ENCODE measurements at places on chromosomes 1 and 21. TPM values are rescaled to one million over a fixed set of nuclear protein-coding genes. Genes with fewer than 3 reads are reported as not detected.

DNA sequence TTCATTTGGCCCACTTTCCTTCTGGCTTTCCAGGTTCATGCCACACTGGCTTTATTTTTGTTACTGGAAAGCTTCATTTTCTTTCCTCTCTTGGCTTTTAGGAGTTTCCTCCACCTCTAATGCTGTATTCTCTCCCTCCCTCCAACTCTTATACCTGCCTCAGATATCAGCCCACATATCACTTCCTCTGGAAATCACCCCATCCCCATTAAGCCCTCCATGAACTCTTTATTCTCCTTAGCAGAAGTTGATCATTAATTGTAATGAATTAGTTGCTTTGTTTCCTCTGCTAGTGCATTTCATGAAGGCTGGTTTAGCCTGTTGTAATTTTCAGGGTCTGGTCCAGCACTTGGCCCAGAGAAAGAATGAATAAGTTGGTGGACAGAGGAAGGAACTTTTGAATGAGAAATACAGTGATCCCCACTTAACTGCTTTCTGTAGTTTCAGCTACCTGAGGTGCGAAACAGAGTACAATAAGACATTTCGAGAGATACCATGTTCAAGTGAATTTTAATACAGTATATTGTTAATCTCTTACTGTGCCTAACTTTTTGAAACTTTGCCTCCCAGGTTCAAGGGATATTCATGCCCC is 1.7 kb downstream of the SOAT1 start:
- no peak for DNase-seq

DNA sequence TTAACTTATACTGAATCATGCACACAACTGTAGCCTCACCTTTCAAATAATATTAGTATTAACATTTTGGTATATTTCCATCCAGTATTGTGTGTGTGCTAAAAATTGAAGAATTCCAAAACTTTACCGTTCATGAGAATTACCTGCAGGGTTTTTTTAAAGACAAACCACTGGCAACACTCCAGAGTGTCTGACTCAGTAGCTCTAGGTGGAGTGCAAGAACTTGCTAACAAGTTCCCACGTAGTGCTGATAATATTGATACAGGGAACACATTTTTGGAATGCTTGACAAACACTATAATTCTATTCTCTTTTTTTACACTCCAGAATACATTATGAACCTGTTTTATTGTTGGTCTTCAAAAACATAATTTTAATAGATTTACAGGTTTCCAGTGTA is 27.7 kb upstream of the SLC5A9 start:
- DNase-seq: no peak

DNA sequence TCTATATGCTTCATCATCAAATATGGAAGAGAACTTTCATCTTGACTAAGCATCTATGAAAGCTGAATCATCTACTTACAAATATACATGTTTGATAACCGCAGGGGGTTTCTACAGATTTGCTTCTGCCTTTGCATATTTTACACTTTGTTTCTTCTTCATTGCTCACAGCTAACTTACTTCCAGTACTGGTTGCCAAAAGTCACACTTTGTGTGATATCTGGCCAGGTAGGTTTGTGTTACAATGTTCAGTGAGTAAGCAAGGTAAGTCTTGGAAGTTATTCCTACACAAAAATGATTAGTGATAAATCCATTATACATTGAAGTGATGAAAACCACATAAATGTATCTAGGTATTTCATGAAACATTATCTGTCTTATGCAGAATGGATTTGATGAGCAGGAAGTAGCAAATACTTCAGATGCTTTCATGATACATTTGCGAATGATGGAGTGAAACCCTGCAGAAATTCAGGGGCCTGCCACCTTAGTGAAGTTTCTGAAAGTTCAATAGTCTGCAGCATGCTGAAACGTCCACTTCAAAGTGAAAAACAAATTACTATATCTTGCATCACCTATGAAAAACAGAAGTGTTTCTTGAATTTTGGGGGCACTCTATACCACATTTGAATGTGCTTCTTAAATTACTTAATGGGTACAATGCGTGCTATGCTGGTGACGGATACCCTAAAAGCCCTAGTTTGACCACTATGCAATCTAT is 187.3 kb downstream of the ATP6V1G3 start:
- DNase-seq: no peak

Gene NTMT2
- not detected for total RNA-seq

Gene FCRL2
- not detected for total RNA-seq

DNA sequence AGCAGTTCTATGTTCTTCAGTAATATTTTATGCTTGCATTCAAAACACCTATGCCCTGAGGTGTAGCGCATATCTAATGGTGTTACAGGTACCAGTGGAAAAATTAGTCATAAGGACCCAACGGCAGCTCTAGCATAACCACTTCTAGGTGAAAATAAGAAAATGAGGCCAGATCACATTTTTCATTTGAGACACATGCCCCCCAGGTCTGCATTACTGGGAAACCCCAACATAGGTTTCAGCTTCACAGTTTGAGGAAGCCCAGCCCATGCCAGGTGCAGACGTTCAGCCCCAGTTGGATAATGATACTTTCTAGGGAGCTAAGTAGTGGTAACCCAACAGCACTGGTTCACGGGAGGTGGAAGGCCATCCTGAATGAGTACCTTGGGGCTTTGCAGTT is 129.8 kb downstream of the CNIH3 start:
- no peak for DNase-seq

DNA sequence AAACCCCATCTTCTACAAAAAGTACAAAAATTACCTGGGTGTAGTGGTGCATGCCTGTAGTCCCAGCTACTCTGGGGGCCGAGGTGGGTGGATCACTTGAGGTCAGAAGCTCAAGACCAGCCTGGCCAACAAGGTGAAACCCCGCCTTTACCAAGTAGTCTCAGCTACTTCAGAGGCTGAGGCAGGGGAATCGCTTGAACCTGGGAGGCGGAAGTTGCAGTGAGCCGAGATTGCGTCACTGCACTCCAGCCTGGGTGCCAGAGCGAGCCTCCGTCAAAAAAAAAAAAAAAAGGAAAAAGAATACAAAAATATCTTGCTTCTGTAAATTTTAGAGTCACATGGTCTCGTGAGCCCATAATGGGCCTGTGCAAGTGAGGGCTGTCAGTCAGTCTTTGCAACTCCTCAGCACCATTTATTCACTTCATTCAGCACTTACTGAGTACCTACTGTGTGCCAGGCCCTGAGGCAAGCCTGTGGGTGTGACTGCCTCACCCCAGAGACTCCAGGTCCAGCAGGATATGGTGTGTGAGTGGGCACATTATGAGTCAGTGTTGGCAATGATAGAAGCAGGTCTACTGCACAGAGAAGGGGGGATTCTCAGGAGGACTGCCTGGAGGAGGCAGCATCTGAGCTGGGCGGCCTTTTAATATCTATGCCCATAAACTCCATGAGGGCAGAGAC is 46.8 kb upstream of the TARDBP start:
- peak; percentile 40 for DNase-seq

DNA sequence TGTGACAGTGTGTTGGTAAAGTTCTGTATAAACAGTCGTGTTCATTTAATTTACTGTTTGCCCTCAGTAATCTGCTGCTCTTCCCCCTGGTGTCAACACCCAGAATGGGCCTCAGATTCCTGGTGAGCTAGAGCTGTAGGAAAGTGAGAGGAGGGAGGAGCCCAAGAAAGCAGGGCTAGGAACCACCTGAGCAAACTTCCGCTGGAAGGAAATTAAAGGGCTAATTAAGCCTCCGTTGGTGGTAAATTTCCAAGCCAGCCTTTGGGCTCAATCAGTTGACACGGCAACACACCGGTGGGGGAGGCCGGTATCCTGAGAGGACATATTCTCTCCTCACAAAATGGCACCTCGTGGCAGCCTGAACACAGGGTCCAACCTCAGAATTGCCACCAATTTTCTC is 32.9 kb downstream of the RAB3B start:
- DNase-seq: no peak

DNA sequence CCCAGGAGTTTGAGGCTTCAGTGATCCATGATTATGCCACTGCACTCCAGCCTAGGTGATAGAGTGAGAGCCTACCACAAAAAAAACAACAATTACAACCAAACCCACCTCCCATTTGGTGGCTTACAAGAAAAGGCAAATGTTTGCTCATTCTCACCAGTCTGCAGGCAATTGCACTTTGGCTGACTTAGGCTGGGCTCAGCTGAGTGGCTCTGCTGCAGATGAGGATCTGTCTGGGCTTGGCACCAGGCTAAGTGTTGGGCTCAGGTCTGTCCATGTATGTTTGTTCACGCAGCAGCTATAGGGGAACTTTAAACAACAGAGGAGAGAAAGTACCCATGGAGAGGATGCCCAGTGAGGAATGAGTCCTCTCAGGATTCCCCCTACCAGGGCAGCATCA is 28.0 kb upstream of the COA6 start:
- no peak for DNase-seq

GRCh38 chr1:185869590-185869989 is 135.4 kb downstream of the HMCN1 start:
- no peak for DNase-seq

GRCh38 chr21:40162075-40162474 is 294.8 kb downstream of the PCP4 start:
- DNase-seq: no peak

DNA sequence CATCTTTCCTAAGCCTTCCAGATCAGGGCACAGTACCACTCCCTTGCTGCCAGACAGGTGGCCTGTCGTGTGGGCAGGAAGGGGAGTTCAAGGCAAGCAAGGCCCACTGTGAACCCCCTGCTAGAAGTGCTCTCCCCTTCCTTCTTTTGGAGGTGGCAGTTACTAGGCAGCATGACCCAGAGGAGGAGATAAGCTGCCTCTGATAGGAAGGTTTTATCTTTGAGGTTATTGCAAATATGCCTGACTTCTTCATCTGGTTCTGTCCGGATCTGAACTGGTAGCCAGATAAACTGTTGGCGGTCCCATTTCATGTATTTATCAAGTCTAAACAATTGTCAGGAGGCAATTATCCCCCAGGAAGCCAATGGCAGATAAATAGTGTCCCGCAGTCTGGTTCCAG is 198.2 kb upstream of the LMO4 start:
- DNase-seq: no peak

GRCh38 chr1:228016653-228017355 is 10.0 kb downstream of the WNT3A start:
- DNase-seq: no peak

- no peak for DNase-seq
These were observed 58.4 kb downstream of the PLXNA2 start for GRCh38 chr1:208185801-208186231.

Measured in activated T-cell treated with anti-CD3 and anti-CD28 coated beads, Interleukin-2, amount 50 U/mL, for 72 hours (primary cell).